ENCODE measurements at places on chromosomes 13 and 19.

DNA sequence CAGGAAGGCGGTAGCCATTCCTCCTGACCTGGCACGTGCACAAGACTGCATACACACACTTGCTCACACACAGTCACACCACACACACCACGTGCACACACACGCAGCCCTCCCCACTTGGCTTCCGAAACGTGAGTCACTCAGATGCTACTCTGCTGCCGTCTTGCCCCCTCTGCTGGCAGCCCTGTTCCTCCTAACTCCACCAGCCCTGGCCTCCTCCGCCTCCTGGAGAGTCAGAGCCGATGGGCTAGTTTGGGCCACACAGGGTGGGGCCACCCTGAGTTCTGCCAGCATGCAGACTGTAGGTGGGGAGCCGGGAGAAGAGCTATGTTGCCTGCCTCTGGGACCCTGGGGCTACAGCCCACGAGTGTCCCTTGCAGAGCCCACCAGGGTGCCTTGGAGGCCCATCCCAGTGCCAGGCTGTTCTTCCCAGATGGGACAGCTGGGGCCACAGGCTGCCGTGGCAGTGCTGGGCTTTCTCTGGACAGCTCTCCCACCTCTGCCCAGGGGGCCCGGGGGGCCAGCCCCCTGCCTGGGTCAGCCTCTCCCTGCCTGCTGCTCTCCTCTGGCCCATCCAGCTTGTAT is 12.1 kb downstream of the PIN1 start:
- no peak for DNase-seq

DNA sequence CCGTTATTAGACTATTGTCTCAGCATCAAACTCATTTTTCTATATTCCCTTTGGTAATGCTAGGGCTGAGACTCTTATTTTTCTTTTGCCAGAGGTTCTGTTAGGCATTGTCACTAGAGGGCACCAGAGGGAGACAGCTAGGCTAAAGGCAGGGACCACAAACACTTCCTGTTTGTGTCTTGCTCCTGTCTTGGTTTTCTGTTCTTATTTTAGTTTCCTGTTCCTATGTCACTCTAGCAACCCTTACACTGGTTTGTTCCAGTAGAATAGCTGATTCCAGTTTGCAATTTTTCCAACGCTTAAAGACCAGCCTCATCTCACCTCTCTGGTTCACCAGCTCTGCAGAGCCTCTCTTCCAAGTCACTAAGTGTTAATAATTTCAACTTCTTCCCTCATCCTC is 772.0 kb downstream of the DIAPH3 start:
- peak; percentile 58 for DNase-seq

DNA sequence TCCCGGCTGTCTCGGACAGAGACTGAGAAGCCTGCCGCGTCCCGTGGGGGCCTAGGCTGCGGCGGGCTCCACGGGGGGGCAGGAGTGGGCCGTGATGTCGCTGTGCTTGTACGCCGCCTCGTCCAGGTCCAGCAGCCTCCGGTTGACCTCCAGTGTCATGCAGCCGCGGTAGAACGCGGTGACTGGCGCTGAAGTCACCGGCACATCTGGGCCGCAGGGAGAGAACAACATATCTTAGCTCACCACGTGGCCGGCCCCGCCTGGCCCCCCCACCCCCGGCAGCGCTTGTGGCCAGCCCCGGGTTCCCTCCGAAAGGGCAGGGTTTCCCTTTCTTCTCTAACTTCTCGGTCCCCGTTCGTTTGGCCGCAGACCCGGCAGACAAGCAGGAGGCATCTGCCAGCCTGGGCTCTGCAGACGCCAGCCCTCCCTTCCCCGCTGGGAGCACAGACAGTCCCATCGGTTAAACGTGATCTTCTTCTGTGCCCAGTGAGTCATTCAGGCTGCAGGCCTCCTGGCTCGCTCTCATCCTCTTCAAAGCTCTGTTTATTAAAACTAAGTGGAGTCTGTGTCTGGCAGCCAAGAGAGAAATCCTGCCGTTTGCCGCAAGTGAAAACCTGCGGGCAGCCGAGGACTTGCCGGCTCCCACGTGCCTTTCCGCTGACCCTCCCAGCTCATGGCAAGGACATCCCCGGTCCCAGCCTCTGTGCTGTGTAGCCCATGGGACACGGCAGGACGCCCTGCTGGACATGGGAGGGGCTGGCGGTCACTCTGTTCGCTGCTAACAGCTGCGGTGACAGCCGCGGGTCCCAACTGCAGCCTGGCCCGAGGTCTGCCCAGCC is 42.8 kb downstream of the GAS6 start:
- peak; percentile 78 for DNase-seq

DNA sequence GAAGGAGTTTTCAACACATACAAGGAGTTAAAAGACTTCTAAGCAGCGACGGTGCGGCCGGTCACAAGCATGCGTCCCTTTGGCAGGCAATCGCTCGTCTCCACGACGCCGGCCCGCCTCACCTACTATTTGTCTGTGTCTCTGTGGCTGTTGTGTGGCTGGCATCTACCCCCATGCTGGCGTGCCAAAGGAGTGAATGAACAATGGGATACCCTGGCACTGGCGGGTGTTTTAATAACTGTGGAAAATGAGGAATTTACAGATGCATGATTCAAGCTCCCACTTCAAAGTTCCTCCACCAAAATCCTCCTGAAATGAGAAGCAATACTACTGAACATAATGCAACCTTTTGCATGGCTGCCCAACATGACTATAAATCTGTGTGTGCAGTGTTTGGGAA is 176.6 kb downstream of the KLF5 start:
- DNase-seq = no peak

Measured in midbrain (tissue), 1 donor.